ENCODE measurements at places on chromosomes 11 and 22. TPM values are rescaled to one million over a fixed set of nuclear protein-coding genes. Genes with fewer than 3 reads are reported as not detected.

DNA sequence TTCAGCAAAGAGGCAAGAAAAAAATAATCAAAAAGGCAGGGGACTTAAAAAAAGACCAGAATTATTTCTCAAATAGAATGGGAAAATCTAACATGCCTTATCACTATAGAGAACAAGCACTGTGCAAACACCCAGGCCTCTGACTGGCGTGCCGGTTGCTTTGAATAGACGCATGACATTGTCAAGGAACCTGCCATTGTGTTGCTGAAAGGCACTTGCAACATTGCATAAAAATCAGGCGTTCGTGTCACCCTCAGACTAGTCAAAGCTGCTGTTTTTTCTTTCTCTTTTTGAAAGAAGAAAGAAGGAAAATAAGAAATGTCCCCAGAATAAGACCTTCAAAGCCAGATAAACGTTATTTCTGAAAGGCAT is 549.3 kb upstream of the CADM1 start:
- no peak for DNase-seq

- no peak for DNase-seq
These were observed 24.7 kb downstream of the DSCAML1 start for GRCh38 chr11:117772360-117772759.

RBMXL2 gene
- not detected for total RNA-seq

DLG2 gene
- total RNA-seq, result 1.7 TPM

DNA sequence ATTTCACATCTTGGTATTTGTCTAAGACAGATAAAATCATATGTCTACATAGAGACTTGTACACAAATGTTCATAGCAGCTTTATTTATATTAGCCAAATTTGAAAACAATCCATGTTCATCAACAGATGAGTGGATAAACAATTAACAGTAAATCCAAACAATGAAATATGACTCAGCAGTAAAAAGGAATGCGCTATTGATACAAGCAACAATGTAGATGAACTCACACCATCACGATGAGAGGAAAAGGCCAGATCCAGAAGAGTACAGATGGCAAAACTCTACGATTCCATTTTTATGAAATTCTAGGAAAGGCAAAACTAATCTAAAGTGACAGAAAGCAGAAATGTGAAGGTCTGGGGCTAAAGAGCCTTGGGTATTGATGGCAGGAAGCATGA is 384.3 kb downstream of the NTM start:
- peak; percentile 47 for DNase-seq

DNA sequence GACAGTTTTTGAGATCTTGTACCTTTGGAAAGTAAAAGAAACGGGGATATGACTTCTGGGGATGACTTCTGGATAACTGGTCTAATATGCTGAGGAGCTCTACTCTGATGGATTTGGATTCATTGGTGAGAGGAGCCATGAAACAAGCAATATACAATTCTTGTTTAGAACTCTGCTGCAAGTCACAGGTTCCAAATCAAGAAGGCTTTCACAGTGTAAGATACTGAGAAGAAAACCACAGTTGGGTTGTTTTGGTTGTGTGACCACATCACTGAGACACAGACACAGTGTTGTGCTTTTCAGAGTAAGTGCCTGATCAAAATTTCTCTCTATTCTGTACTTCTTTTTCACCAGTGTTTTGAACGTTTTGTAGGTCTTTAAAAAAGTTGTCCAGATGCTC is 13.1 kb upstream of the UCP2 start:
- no peak for DNase-seq

- no peak for DNase-seq
These were observed 531.8 kb upstream of the CADM1 start for GRCh38 chr11:116035977-116036376.

DNA sequence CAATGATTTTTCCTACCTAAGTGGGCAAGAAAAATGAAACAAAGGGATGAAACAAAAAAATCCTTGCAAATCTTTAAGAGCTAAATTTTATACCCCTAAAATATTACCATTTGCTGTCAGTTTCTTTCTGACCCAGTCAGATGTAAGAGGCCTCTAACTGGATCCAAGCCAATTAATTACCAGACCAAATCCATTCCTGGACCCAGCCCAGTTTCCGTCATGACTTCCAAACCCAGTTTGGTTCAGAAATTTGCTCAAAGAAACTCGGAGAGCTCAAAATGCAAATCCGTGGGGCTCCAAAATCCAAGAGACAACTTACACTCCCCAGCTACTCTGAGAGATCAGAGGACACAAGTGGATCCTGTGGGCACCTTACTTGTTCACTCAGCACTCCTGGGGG is 46.8 kb downstream of the TRIM44 start:
- no peak for DNase-seq

- peak; percentile 86 for DNase-seq
These were observed 1.3 kb upstream of the HDAC10 start for GRCh38 chr22:50252082-50253045.

DNA sequence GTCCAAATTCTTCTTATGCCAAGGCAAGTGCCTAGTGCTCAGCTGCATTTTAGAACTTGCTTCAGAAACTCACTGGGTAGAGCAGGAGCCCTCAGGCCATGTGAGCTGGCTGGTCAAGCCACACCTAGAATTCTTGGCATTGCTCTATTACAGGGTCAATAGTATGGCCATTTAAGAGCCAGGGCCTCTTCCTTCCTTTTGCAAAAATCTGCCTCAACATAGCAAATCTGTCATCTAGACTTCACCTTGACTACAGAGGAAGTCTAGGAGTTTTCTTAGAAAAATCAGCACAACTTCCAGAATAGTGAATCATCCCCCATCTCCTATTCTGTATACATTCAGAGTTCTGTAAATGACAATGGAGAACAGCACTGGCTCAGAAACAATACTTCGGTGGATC is 112.0 kb upstream of the TTC12 start:
- peak; percentile 33 for DNase-seq

VPREB3 gene
- total RNA-seq, result not detected

- peak; percentile 32 for DNase-seq
These were observed 530 bp downstream of the USP35 start for GRCh38 chr11:78189174-78189724.

MAPK8IP1 gene
- total RNA-seq, result 8.1 TPM

DDTL gene
- total RNA-seq, result not detected

DNA sequence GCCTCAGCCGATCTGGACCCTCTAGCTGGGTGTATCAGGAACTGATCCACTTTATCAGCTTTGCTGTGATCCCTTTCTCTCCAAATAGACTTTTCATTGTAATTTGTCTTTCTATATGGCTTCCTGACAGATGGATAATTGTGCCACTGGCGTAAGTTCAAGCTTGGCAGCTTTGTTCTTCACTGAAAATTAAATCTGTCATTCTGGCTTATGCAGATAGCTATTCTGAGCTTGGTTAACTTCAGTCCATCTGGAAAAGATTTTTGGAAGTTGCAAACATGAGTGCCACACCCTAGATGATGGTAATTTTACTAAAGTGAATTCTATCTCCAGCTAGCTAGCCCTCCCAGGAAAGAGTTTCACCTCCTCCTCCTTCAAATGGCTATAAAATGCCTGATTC is 8.1 kb downstream of the OR5A2 start:
- DNase-seq, result no peak

GRCh38 chr11:36051235-36052144 is 107.6 kb downstream of the LDLRAD3 start:
- DNase-seq, result no peak

DNA sequence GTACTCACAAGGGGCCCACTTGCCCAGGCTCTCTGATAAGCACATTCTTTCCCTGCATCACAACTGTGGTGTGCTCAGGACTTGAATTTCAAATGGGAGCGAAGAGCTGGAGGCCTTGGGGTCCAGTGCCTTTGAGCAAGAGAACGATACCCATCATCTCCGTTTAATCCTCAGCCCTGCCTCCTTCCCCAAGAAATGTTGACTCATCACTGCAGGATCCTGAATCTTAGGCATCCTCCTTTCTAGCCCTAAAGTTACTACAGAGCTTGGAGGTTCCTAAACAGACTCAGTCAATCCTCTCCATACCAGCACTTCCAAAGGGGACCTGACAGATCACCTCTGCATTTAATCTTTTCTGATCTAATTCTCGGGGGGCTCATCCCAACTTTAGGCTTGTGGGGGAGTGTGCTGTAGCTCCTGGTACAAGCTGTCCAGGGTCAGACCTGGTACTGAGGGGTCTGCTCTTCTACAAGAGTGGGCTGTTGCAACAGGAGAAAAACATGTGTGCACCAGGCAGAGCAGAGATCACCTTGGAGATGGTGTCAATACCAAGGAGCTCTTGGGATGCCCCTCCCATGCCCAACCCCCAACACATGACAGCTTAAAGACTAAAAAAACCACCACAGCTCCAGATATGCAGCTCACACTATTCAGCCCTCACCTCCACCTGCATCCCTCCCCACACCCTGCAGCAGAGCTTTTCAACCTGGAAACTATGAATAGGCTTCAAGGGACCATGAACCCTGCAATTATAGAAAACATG is 3.9 kb upstream of the PRG2 start:
- no peak for DNase-seq

GRCh38 chr22:44842417-44842816 is 90.0 kb downstream of the ARHGAP8 start:
- no peak for DNase-seq

Measured in GM23248 (cell line).